ENCODE measurements at places on chromosomes 13 and 19.

- DNase-seq: no peak
These were observed 338.6 kb upstream of the ARGLU1 start for GRCh38 chr13:106906426-106906996.

- no peak for DNase-seq
These were observed 455.9 kb downstream of the TDRD3 start for GRCh38 chr13:60852886-60853285.

DNA sequence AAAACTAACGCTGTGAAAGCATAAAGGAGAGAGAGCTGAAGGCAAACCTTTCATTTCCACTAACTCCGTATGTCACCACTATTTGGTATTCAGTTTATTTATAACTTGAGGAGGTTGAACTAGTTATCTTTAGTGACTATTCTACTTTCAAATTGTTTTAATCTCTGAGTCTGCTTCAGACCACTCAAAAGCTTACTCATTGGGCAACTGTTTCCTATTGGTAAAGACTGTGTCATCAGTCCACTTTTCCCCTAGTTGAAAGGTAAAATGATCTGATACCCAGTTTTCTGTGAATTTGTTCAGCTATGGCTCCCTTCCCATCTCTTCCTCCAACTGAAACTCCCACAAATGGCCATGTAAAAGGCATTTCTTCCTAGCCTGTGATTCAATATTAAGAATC is 39.1 kb downstream of the TEX26 start:
- no peak for DNase-seq

DNA sequence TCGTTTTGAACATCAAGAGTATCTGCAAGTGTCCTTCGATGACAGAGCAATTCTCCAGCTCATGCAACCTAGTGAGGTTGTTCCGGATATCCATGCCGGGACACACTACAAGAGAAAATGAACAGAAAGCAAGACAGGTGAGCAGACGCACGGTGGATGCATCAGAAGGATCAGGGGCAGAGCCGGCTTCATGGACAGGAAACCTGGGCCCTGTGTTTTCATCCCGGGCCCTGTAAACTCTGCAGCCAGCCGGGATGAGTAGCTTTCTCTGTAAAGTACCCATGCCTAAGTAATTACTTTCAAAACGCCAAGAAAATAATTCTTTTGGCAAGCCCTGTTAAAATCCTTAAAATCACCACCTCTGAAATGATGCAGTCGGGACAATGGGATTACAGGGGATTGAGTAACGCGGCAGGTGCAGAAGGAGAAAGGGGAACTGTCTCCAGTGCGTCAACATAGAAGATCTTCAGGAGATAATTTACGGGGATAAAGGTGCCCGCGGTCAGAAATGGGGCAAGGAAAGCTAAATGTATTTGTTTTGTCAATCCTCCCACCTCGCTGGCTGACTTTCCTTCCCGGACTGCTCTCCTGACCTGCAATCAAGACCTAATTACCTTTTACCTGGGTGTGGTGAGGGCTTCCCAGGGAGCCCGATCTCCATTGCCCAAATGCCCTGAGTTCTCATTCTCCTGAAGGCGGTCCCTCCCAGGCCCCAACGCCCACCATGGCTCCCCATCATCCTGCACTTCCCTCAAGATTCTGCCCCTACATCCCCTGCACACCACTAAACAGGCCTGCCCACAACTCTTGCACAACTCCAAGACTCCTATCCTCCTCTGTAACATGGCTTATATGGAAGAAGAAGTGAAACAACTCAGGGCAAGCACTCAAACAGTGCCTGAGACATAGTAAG is 26.2 kb downstream of the INSR start:
- no peak for DNase-seq
